Left renal cortex interstitium (tissue), 4 donors: ENCODE measurements at places on chromosomes 5 and 9.

GRCh38 chr5:83364312-83365299, 106.9 kb upstream of the VCAN start:
- DNase-seq, result no peak

- DNase-seq, result no peak
Observed at GRCh38 chr5:9831823-9832222, 201.7 kb upstream of the TAS2R1 start.

- no peak for DNase-seq
Observed at GRCh38 chr9:125660557-125660956, 46.5 kb downstream of the MAPKAP1 start.

GRCh38 chr5:110072651-110073050, 382.9 kb downstream of the MAN2A1 start:
- DNase-seq, result no peak

DNA sequence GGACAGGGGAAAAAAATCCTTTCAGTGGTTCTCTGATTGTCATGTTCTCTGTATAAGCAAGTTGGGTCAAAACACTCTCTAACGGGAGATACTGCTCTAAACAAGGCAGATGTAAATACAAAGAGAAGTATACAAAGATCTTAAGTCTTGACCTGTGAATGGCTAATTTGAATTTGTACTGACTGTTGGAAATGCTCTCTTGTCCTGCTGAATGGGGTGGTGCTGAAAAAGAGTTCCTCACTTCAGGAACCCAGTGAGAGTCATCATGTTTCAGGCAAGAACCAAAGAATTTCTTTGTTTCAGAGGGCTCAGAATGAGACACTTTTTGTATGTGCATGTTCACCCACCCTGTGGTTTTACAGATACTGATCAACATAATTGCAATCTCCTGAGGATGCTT, 461.0 kb downstream of the NR2F1-AS1 start:
- DNase-seq, result no peak

- no peak for DNase-seq
Observed at GRCh38 chr5:167440846-167441245, 850.6 kb upstream of the WWC1 start.

- no peak for DNase-seq
Observed at GRCh38 chr5:130251931-130252330, 347.7 kb downstream of the CHSY3 start.

GRCh38 chr9:112341730-112342129, 8.3 kb upstream of the PTBP3 start:
- DNase-seq, result no peak
